Activated CD8-positive, alpha-beta memory T cell treated with anti-CD3 and anti-CD28 coated beads for 1 hour (primary cell): ENCODE measurements at places on chromosomes 2 and 18.

- no peak for DNase-seq
These were observed 148.6 kb upstream of the ZNF804A start for GRCh38 chr2:184449760-184450159.

DNA sequence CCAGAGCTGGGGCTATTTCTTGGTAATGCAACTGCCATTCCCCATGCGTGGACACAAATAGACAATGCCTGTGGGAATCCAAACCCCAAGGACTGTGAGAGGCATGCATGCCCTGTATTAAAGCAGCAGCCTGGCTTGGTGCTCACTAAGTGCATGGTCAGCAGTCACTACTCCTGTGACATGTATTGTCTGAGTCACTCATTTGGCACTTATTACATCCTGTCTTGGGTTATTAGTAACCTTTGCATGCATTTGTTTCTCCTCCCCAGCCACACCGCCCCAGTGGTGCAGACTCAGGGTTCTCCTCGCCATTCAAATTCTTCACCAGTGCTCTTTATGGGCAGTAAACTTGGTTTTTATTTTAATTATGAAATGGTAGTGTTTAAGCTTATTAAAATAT, 30.2 kb downstream of the PRKCE start:
- DNase-seq: no peak

GRCh38 chr18:59994357-59994756, 94.6 kb downstream of the PMAIP1 start:
- DNase-seq: no peak

DNA sequence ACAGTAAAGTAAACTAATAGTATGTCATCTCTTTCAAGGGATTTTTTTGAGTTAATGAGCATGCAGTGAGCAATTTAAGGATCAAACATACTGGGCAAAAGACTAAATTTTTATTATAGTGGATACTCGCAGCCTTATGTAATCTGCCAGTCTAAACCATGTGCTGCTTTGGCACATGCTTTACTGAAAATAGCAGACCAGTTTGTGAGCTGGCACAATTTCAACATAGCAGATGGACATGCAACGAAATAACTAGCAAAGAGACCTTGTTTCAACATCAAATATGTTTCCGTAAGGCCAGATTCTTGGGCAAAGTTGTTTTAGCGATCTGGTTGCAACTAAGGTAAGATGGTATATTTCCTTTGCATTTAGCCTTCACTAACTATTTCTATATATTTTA, 807.3 kb downstream of the NR4A2 start:
- DNase-seq: no peak

- DNase-seq: no peak
These were observed 339.0 kb downstream of the SATB2 start for GRCh38 chr2:199118673-199119112.

DNA sequence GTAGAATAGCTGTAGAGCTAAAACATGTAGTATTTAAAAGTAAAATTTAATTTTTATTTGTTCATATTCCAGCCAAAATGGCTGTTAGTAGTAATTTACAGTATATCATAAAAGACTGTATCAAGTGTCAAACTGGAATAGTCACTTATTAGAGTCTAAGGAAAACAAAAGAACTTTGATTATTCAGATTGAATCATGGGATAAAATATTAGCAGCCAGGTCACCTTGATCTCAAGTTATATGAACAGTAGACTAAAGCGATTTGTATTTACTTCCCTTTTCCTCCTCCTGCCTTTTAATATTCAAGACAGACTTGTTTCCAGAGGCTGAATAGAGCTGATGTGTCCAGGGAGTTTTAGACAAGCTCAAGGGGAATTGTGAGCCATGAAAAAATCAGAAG, 54.4 kb downstream of the PMAIP1 start:
- no peak for DNase-seq

DNA sequence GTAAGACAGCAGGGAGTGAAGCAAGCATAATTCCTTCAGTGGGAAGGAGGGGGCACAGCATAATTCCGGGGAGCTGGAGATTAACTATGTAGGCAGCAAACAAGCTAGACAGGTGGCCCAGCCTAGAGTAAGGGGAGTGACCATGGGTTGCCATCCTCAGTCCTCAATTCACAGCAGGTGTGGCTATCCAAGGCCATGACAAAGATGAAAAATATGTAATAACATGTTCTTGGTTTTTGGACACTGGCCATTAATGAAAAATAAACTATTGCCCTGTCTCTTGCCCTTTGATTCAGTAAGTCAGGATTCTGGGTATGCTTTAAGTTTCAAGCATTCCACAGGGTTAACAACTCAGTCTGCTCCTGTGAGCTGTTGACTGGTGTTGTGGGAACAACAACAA, 65.0 kb downstream of the CYP1B1 start:
- DNase-seq: no peak

DNA sequence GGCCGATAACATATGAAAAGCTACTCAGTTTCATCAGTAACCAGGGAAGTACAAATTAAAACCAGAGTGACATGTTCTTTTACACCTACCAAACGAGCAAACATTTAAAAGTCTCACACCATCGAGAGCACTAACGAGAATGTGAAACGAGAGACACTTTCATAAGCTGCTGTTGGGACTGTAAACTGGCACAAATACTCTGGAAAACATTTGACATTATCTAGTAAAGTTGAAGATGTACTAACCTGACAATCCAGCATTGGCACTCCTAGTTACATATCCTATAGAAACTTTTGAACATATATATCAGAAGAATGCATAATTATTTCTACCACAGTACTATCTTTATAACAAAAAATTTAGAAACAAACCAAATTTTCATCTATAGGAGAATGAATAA, 28.1 kb downstream of the NBAS start:
- no peak for DNase-seq

DNA sequence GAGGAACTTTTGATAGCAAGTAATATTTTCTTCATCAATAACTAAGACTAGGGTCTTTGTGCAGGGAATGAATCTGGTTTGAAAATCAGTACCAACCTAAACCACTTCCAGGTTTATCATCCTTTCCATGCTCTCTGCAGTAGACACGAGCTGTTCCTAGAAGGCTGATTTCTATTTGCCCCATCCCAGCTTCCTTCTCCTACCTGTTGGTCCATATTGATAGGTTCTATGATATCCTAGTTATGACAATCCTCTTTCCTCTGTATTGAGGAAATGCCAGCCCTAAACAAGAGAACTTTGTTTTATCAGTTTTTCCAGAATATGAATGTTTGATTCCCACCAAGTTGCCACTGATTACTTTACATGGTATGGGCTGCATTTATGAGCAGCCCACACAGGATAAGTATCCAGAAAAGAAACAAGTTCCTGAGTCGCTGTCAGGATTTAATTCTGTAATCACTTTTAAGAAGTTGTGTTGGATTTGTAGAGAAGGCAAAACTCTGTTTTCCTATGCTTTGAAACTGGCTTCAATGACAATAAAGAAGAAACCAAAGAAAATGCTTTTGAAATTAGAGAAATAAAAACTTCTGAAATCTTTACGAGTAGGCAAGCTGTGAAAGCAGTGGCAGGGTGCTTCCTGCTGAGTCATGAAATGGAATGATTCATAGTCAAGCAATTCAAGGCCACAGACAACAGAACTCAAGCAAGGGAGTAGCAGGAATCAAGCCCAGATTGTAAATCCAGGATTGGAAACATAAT, 37.3 kb upstream of the TANK start:
- no peak for DNase-seq

DNA sequence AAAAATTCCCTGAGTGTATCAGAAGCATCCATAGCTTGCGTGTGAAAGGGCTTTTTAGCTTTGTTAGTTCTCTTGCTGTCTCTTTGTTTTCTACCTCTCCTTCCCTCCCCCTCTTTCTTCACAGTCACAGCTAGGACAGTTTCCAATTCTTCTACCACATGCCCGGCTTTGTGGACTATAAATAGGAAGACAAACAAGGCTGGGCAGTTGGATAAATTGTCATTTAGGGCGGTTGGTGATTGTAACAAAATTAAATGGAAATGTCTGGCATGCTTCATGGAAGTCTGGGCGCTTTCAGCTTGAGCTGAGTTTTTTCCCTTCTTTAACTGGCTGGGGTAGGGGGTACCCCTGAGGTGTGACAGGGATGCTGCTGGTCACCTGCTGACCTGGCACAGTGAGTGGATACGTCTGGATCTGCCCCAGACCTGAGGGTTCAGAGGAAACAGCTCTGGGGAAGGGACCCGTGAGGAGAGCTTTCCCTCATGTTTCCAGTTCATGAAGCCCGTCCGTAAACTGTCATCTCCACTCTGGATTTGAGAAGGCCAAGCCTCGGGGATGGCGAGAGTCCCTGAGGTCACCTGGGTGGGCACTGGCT, 29.0 kb upstream of the GIGYF2 start:
- no peak for DNase-seq

DNA sequence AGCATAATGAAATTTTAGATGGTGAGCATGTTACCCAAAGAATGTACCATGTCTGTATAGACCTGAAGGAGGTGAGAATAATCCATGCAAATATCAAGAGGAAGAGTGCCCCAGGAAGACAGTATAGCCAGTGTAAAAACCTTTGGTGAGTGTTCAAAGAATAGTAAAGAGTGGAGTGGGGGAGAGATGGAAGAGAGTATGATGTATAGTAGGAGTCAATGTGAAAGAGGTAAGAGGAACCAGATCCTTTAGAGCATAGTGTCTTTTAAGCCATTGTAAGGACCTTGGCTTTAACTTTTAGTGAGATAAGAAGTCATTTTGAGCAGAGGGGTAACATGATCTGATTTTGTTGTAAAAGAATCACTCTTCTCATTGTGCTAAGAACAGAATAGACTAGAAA, 1052.3 kb upstream of the ZEB2 start:
- no peak for DNase-seq

DNA sequence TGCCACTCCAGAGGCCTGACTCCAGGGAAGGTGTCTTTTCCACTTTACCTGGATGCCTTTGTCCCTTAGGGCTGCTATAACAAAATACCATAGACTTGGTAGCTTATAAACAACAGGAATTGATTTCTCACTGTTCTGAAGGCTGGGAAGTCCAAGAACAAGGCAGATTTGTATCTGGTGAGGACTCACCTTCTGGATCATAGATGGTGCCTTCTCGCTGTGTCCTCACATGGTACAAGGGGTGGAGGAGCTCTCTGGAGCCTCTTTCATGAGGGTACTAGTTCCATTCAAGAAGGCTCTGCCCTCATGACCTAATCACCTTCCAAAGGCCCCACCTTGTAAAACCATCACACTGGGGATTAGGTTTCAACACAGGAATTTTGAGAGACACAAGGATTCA, 52.1 kb downstream of the SLC4A3 start:
- no peak for DNase-seq

GRCh38 chr2:30268296-30268871, 37.0 kb downstream of the LBH start:
- no peak for DNase-seq

DNA sequence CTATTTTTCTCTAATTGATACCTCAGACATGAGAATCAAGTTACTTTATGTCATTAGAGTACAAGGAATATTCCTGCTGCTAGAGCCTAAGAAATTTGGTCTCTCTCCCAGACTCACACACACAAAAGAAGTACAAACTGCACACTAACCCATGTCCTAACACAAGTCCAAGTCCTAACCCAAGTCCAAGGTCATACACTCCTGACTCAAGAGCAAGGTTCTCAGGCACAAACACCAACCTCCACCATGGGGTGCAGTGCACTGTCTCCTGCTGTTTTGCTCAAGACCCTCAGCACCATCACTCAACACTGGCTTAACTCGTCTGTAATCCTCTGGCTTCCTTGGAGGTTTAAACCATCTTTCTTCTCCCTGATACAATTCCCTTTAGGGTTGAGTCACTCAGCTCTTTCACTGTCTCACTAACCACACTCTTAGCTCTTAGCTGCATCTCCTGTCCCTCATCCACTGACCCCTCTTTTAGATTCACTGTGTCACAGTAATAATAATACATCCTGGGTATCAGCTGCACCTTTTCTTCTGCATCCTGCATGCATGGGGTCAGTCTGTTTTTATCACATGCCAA, 129.8 kb downstream of the BCL2L11 start:
- DNase-seq: no peak

- no peak for DNase-seq
These were observed 100.5 kb upstream of the VWC2L start for GRCh38 chr2:214310319-214310718.

- DNase-seq: no peak
These were observed 41.9 kb downstream of the C1QL2 start for GRCh38 chr2:119116411-119117295.

- no peak for DNase-seq
These were observed 28.7 kb upstream of the RPRD1A start for GRCh38 chr18:36095936-36096519.

DNA sequence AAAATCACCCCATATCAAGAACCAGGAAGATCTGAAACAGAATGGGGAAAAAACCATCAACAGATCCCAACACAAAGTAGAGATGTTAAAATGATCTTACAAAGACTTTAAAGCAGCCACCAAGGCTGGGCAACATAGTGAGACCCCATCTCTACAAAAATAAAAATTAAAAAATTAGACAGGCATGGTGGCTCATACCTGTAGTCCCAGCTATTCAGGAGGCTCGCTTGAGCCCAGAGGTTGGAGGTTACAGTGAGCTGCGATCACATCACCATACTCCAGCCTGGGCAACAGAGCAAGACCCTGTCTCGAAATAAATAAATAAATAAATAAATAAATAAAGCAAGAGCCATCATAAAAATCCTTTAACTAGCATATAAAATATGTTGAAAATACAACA, 20.5 kb downstream of the RPRD1A start:
- DNase-seq: no peak

DNA sequence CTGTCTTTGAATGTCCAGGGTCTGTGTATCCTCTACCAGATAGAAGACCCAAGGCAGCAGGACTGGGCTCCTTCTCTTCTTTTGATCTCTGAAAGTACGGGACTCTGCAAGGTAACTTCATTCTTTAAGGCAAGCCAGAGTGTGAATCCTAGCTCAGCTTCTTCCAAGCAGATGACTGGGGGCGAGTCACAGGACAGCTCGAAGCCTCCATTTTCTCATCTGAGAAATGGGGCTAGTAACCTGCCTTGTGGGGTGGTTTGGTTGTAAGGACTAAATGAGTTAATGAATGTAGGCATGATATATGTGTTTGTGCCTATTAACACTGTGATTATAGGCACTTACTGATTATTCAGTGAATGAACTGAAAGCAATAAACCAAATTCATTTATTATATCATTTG, 46.7 kb downstream of the DGKD start:
- no peak for DNase-seq

DNA sequence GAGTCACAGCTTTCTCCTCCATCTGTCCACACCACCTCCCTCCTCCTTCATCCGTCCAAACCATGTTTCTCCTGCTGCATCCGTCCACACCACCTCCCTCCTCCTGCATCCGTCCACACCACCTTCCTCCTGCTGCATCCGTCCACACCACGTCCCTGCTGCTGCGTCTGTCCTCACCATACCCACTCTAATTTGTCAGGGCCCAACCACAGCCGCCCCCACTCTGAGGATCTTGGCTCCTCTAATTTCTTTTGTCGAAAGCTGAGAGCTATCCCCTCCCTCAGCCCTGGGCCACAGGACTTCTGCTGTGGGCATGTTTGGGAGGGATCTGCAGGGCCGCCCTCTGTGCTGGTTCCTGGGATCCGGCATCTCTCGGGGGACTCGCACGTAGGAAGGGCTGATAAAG, 67.4 kb downstream of the TPO start:
- no peak for DNase-seq

GRCh38 chr2:190446193-190446592, 38.0 kb downstream of the MFSD6 start:
- no peak for DNase-seq
